Fibroblast of skin of left biceps (primary cell): ENCODE measurements at places on chromosomes 4 and X.
A peak's percentile ranks its signal among the peaks of the same experiment; 100 is the strongest.

- DNase-seq, result no peak
Observed at GRCh38 chr4:86184216-86184900, 175.5 kb downstream of the MAPK10 start.

DNA sequence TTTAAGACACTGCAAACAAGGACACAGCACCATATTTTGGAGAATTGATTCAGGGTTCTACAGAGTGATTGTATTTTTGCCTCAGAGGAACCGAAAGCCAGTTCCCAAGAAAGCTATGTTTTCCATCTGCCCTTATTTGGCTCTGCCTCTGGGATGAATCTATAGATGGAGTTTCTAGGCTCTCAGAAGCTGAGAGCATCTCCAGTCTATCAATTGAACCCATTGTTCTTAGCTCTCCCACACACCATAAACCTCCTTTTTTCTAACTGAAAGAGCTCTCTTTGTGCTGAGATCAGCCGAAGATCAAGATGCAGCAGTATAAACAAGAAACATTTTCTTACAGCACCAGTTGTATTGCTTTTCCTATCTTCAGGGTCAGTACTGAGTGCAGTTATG is 16.9 kb downstream of the PLP1 start:
- no peak for DNase-seq

- no peak for DNase-seq
Observed at GRCh38 chr4:139461022-139461628, 7.2 kb downstream of the RAB33B start.

DNA sequence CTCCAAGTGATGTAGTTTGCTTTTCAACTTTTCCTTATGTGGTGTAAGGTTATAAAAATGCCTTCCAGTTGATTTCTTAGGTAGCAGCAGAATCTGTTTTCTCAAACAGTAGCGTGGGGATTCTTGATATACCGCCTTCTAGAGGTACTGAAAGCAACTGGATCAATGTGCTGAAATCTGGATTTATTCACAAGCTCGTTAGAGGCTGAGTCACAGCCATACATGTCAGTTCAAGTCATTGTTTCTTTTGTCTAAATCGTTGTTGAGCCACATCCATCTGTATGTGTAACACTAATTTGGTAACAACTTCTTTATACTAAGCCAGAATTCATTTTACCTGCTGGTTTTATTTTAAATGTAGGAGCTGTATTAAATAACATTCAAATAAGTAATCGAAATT is 200.0 kb upstream of the MAD2L1 start:
- DNase-seq, result peak; percentile 5

DNA sequence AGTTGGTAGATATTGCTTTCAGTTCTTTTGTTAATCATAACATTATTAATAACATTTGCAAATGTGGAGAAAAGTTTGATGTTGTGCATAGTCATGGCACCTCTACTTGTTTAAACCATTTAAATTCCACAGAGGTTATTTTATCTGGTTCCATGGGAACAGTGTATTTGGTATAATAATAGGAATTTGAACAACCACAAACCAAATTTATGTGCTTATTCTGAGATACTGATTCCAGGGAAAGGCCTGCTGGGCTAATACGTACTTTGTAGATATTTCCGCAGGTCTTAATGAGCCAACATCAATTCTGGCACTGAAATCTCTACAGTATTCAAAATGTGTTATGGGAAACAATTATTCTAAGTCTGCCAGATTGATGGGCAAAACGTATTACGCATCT is 319.0 kb downstream of the DKK2 start:
- DNase-seq, result no peak

DNA sequence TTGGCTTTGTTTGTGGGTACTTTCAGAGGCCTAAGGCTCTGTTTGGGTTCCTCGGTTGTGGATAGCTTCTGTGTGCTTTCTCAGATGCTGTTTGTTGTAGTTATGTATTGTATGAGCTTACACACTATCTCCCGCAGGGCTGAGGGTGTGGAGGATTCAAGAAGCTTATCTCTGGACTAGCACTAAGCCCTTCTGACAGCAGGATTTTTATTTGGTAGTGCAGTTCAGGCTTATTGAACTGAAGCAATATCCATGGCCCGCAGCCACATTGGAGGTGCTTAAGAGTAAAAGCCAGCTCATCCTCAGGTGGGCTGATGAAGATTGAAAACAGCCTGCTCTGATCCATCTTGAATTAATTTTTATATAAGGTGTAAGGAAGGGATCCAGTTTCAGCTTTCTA is 128.2 kb downstream of the RASGEF1B start:
- no peak for DNase-seq

- no peak for DNase-seq
Observed at GRCh38 chr4:172631832-172632231, 536.8 kb upstream of the GALNT7 start.

DNA sequence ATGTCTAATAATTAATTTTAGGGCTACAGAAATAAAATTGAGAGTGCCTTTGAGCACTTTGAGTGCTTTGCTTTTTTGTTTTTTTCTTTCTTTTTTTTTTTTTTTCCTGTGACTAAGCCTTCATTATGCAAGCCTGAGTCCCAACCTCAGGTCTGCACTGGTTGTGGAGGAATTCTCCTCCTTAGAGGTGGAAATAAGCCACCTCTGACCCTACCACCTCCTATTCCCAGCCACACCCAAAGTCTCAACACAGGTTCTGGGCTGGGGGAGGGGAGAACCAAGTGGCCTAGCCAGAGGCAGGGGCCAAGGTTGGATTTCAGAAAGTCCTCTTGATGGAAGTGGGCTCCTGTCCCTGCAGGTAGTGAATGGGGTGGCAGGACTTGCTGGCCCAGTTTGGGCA is 180.2 kb downstream of the ARAP2 start:
- no peak for DNase-seq

- DNase-seq, result no peak
Observed at GRCh38 chrX:64190136-64190740, 15.3 kb downstream of the AMER1 start.

- DNase-seq, result no peak
Observed at GRCh38 chr4:124499261-124499660, 213.3 kb downstream of the ANKRD50 start.

DNA sequence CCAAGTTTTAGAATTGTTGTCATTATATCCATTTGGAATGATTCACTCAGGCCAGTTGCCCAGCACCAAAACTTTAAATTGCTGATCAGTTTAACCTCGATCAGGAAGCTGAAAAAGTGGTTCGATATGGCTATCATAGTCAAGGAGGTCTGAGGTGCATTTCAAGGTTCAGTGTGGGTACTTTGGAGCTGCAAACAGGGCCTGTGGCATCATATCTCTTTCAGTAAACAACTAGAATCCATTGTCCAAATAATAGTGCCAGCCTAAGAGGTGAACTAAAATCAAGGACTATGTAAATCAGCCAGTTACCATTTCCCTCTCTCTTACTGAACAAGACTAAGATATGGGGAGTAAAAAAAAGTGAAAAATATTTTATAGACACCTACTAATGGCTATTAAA is 14.2 kb downstream of the TMEM47 start:
- no peak for DNase-seq

GRCh38 chrX:149313871-149314371 is 191.2 kb downstream of the IDS start:
- DNase-seq, result peak; percentile 4

- DNase-seq, result no peak
Observed at GRCh38 chr4:55373461-55373860, 22.3 kb upstream of the TMEM165 start.

GRCh38 chr4:69360271-69360670 is 80.0 kb downstream of the UGT2B28 start:
- no peak for DNase-seq

- no peak for DNase-seq
Observed at GRCh38 chr4:10535912-10536311, 78.7 kb upstream of the ZNF518B start.

DNA sequence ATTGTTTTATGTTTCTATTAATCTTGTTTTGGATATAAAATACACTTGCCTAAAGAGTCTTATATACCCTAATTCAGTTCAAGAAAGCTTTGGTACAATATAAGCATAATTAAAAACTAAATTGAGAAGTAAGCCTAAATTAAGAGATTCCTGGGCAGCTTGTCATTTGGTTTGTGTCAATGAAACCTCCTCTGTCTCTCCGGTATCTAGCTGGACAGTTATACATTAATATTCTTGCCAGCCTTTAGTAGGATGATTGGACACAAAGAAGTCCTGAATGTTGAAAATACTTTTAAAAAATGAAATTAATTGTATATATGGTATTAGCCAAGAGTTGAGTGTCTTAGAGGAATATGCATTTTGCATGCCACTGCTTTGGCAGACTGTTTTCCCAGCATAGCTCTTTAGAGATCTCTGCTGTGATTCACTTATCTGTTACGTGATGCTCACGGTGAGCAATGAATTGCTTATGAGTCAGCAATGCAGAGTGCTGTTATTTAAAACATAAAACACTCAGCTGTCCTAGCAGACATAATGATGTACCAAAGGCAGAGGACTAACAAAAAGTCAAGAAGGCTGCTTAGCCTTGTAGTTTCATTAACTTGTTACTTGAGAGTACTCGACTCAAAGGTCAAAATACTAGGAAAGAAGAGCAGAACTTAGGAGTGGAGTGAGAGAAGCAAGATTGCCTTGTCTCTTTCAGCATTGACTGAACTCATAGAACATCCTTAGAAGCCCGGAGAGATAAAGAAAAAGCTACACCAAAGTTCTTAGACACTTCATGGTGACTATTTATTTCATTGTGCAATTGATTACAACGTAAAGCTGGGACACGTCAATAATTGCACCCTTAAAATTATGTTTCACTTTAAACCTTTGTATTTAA is 1296.1 kb upstream of the PCDH7 start:
- peak; percentile 66 for DNase-seq

- DNase-seq, result peak; percentile 44
Observed at GRCh38 chr4:3346146-3346545, 53.3 kb downstream of the RGS12 start.

- no peak for DNase-seq
Observed at GRCh38 chrX:26254436-26254835, 38.5 kb downstream of the MAGEB5 start.

DNA sequence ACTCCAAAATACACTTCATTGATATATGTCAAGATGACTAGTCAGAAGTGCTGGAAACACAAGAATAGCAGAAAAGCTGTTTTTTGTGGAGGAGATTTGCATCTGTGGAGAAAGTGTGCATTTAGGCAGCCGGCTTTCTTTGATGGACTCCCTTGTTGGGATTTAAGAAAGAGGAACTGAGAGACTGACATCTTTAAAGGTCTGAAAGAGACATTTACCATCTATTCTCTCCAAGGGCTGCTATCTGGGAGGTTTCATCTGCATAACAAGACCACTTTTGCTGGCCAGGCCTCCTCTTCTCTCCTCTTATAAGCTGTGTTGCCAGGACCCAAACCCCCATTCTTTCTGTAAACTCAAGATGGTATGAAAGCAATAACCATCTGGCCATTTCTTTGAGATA is 1065.0 kb downstream of the NLGN4X start:
- DNase-seq, result no peak

DNA sequence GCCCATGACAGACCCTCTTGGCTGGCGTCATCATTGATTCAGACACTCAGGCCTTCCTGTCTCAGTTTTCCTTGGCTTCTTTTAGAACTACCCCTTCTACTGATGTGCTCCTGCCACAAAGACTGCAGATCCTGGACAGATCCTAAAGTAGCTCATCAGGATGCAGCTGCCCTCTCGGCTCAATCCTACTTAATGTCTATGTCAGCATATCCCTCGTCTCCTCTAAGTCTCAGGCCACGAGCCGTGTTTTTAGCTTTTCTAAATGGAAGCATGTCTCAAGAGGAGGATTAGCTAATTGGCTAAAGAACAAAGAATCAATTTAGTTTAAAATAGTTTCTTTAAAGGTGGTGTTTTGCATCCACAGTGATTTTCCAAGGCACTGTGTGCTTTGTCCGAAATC is 447.7 kb downstream of the STIM2 start:
- DNase-seq, result no peak

GRCh38 chrX:113929004-113929403 is 654.9 kb upstream of the HTR2C start:
- DNase-seq, result no peak

- DNase-seq, result no peak
Observed at GRCh38 chr4:153044036-153044435, 107.9 kb downstream of the FHDC1 start.

DNA sequence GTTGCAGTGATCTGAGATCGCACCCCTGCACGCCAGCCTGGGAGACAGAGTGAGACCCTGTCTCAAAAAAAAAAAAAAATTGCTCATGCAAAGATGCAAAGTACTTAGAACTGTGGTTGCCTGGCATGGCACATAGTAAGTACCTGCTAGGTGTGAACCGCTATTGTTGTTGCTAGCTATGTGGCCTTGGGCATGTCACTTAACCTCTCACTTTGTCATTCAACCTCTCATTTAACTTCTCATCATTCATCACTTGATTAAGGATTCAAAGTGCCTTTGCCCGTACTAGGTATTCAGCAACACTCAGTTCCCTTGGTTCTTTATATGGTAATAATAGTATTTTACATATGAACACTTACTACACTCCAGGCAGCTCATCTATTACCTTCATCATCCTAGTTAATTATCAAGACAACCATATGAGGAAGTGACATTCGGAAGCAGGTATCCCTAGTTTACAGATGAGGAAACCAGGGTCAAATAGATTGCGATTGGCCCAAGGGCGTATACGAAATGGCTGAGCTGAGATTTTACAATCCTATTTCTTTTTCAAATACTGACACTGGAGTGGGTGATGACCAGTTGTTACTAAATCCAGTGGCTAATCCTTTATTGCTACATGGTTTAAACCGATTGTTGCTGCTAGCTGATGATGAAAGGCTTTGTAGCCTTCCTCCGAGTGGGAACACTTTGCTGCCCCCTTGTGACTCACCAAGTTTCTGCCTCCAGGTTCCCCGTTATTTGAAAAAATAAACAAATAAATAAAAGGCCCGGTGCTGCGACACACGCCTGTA is 28.8 kb upstream of the SOWAHD start:
- DNase-seq, result peak; percentile 10

- no peak for DNase-seq
Observed at GRCh38 chr4:100826808-100827548, 309.2 kb upstream of the EMCN start.

DNA sequence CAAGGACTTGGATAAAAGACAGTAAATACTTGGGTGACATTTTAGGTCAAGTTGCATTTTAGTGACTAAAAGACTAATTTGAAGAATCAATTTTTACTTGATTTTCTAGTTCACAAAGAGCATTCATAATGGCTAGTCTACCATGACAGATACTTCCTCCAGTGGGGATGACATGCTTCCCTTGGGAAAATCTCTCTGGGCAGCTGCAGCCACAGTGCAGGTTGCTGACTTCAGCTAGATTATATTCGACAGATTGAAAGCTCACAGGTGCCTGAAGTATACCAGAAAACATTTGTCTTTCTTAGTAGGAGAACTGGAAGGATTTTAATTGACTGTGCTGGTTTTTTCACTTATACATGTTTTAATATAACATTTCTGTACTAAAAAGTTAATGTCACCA is 209.6 kb upstream of the MAGEB2 start:
- no peak for DNase-seq

DNA sequence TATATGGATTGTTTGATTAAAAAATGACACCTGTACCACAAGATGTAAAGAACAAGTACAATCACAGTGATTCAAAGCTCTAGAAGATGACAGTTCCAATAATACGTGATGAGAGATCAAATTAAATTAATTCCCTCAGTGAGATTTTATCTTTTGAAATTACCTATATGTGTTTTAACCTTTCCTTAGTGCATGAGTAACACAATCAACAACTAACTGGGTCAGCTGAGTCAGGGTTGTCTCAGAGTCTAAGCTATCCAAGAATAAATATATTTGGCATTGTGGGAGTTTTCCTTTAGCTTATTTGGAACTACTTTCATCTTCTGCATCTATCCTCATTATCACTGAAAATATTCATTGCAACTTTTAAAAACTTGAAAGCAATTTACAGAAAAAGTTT is 162.8 kb downstream of the WDFY3 start:
- DNase-seq, result no peak

GRCh38 chrX:48831909-48832291 is 3.5 kb downstream of the PCSK1N start:
- DNase-seq, result no peak
